Calu3 (cell line): ENCODE measurements at places on chromosomes 7 and 10. TPM values are rescaled to one million over a fixed set of nuclear protein-coding genes. Genes with fewer than 3 reads are reported as not detected.

DNA sequence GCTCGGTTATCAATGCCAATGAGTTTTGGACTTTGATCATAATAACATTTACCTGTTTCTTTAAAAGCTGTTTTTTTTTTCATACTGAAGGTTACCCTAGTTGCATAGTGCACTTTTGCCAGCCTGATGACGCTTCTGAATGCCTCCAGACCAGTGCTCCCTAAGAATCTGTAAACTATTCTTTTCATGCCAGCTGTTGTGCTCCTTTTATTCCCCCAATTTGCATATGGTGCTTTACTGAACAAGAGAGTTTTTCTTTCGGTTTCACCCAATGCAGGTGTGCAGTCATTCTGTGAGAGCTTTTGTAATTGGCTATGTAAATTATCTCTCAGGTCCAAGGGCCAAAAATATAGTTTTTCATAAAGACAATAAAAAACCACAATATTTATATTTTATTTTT lies 48.1 kb upstream of the GLCCI1 start:
- no peak overlapping the region for H3K27ac ChIP-seq
- no peak overlapping the region for H3K4me3 ChIP-seq
- peaks cover 13% of the 10 kb centered on the region for H3K4me1 ChIP-seq
- H3K27me3 ChIP-seq = no peaks in the 10 kb centered on the region
- no peak for DNase-seq

DNA sequence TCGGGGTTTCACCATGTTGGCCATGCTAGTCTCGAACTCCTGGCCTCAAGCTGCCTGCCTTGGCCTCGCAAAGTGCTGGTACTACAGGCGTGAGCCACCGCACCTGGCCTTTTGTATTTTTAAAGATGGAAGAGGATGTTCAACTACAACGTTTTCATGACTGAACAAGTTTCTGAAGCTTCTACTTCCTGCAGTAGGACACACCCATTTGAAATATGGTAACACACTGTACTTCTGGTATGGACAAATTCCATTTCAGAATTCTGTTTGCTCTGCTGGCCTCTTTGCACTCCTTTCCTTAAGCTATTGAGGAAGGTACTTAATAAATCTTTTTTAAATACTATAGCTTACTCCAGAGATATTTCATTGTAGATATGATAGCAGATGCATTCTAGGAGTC lies 10.9 kb upstream of the CDK1 start:
- H3K4me3 ChIP-seq = no peak overlapping the region
- no peak overlapping the region for H3K27ac ChIP-seq
- no peaks in the 10 kb centered on the region for H3K36me3 ChIP-seq
- no peaks in the 10 kb centered on the region for H3K27me3 ChIP-seq
- peaks cover 14% of the 10 kb centered on the region for H3K4me1 ChIP-seq

- no peaks in the 10 kb centered on the region for H3K27me3 ChIP-seq
- no peaks in the 10 kb centered on the region for H3K36me3 ChIP-seq
- DNase-seq = no peak
- no peak overlapping the region for H3K4me3 ChIP-seq
- no peaks in the 10 kb centered on the region for H3K4me1 ChIP-seq
- no peak overlapping the region for H3K27ac ChIP-seq
These were observed 1041.8 kb downstream of the GATA3 start for GRCh38 chr10:9096288-9096687.

GRCh38 chr10:22442063-22442462 lies 96.8 kb downstream of the SPAG6 start:
- H3K36me3 ChIP-seq = peaks cover 9% of the 10 kb centered on the region
- no peak overlapping the region for H3K27ac ChIP-seq
- DNase-seq = no peak
- no peak overlapping the region for H3K4me3 ChIP-seq

DNA sequence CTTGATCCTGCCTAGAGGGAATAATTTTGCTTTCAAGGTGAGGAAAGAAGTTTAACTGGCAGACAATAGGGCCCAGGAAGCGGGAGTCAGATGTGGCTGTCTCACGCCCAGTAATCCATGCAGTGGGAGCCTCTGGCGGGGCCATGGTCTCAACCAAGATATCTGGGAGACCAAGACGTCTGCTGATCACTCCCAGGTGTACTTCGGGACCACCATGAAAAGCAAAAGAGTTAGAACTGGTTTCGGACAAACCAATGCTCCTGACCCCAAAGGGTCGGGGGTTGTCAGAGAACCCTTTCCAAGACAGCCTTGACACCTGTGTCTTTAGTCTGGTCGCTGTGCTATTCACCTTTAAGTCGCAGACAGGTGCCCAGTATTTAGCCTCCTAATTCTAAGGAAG lies 256.9 kb upstream of the MBL2 start:
- peaks cover 6% of the 10 kb centered on the region for H3K36me3 ChIP-seq
- peaks cover 27% of the 10 kb centered on the region for H3K4me1 ChIP-seq
- H3K27me3 ChIP-seq = no peaks in the 10 kb centered on the region

DNA sequence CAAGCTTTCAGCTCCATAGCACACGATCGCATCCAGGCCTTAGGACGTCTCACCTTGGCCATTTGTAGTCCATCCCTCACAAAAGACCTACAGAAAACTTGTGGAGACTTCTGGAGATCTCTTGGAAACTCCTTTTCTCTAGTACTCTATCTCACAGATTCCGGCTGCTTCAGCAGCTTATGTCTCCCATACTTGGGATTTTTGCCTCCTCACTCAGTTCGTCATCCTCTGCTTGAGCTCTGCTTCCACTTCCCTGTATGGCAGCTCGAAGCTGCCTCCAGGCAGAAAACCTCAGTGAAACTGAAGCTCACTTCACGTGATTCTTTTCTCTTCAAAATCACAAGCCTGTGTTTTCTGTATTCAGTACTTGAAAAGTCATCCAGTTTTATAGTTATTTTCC lies 178.7 kb upstream of the GDF10 start:
- H3K4me3 ChIP-seq = no peak overlapping the region
- H3K27ac ChIP-seq = no peak overlapping the region
- H3K4me1 ChIP-seq = no peaks in the 10 kb centered on the region
- no peak for DNase-seq

DNA sequence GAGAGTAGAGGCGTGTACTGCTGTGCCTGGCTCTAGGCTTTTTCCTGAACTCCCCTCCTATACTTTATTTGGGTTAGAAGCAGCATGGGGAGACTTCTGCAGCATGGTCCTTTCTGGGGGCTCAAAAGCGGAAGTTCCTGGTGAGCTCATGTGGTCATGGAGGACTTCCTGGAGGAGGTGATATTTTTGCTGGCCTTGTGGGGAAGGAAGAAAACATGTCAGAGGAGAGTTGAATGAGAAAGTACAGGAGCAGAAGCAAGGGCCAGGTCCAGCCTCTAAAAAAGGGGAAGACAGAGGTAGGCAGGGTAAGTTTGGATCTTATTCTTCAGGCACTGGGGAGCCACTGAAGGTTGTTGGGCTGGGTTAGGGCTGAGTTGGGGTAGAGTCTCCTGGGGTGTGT lies 45.5 kb downstream of the CASTOR2 start:
- H3K4me3 ChIP-seq = no peak overlapping the region
- no peaks in the 10 kb centered on the region for H3K36me3 ChIP-seq
- no peaks in the 10 kb centered on the region for H3K4me1 ChIP-seq
- H3K27ac ChIP-seq = no peak overlapping the region
- DNase-seq = no peak

- peak; percentile 3 for DNase-seq
- H3K27ac ChIP-seq = no peak overlapping the region
- no peaks in the 10 kb centered on the region for H3K4me1 ChIP-seq
These were observed 135.8 kb upstream of the GPR26 start for GRCh38 chr10:123530166-123530870.

DNA sequence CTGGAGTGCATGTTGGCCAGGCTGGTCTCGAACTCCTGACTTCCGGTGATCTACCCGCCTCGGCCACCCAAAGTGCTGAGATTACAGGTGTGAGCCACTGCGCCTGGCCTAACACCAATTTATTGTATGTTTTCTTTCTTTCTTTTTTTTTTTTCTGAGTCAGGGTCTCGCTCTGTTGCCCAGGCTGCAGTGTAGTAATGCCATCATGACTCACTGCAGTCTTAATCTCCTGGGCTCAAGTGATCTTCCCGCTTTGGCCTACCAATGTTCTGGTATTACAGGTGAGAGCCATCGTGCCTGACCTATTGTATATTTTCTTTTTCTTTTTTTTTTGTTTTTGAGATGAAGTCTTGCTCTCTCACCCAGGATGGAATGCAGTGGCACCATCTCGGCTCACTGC lies 33.8 kb upstream of the UBE2H start:
- DNase-seq = no peak
- H3K27ac ChIP-seq = peak overlapping the region; percentile 38
- no peaks in the 10 kb centered on the region for H3K27me3 ChIP-seq
- peaks cover 17% of the 10 kb centered on the region for H3K4me1 ChIP-seq

DNA sequence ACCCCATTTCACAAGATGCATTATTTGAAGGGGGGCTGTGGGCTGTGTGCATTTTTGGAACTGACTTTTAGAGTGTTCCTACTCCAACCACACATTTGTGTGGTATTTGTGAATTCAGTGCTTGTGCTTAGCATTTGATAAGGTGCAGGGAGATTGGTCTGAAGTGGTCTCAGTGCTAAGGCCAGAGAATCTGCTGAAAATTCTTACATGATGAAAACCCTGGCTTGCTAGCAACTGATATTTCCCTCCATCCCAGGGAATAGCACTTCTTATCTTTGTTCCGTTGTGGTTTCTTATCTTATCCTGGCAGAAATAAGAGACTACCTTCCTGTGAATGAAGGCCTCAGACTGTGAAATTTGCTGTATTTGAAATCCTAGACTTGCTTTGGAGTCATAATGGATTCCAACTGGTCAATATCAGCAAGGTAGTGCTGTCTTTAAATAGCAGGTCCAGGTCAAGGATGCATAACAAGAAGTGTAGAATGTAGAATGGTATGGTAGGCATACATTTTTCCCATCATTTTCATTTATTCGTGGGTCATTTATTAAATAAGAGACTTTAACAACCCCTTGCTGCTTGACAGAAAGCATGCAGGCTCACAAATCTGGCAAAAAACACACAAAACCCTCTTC lies 986.9 kb downstream of the REEP3 start:
- H3K36me3 ChIP-seq = peaks cover 5% of the 10 kb centered on the region
- no peaks in the 10 kb centered on the region for H3K27me3 ChIP-seq
- H3K4me3 ChIP-seq = no peak overlapping the region
- peaks cover 45% of the 10 kb centered on the region for H3K4me1 ChIP-seq
- H3K27ac ChIP-seq = peak overlapping the region; percentile 67

- no peak overlapping the region for H3K27ac ChIP-seq
- H3K4me1 ChIP-seq = no peaks in the 10 kb centered on the region
- H3K36me3 ChIP-seq = no peaks in the 10 kb centered on the region
These were observed 81.0 kb downstream of the CFAP58 start for GRCh38 chr10:104434601-104435000.

DNA sequence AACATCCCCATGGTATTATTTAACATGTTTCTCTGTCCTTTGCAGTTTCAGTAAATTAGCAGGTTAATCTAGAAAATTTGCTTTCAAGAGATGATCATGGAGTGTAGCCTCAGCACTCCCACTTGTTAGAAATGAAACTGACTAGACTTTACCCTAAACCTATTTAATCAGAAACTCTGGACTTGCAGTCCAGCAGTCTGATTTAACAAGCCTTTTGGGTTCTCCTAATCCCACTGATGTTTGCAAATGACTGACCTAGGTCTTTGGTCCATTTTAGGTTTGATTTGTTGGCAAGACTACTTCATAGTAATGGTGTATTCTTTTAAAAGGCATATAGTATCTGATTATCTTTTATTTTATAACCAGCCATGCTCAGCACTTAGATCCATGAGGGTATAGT lies 55.5 kb upstream of the SLC25A13 start:
- H3K4me3 ChIP-seq = no peak overlapping the region
- no peaks in the 10 kb centered on the region for H3K27me3 ChIP-seq
- no peaks in the 10 kb centered on the region for H3K36me3 ChIP-seq

DNA sequence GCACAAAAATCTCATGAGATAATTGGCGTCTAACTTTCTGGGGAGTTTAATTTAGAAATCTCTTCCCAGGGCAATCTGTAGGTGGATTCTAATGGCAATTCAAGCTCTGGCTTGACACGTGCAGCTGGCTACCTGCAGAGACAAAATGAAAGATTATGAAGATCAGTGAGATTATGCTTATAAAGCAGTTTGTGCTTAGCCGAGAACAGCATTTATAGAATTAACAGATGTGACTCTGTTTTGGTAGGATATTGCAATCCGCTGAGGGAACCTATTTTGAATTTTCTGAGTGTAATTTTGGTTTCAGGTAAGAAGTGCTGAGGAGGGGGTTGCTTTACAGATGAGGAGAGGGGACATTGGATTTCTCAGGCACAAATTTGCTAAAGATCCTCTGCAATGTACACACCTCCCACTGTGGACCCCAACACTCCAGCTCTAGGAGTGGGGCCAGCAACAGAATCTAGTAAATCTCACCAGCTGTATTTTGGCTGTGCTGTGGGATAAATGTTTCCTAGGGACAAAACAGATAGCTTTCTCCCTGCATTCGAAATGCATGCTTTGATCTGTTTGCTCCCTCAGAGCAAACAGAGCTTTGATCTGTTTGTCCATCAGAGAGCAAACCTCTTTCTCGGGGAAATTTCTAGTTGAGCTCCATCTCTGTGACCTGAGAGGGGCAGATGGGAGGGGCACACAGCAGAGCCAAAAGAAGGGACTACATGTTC lies 7.4 kb downstream of the GJD4 start:
- H3K27me3 ChIP-seq = peaks cover 77% of the 10 kb centered on the region
- H3K4me3 ChIP-seq = no peak overlapping the region
- H3K4me1 ChIP-seq = no peaks in the 10 kb centered on the region
- DNase-seq = no peak
- H3K27ac ChIP-seq = no peak overlapping the region

DNA sequence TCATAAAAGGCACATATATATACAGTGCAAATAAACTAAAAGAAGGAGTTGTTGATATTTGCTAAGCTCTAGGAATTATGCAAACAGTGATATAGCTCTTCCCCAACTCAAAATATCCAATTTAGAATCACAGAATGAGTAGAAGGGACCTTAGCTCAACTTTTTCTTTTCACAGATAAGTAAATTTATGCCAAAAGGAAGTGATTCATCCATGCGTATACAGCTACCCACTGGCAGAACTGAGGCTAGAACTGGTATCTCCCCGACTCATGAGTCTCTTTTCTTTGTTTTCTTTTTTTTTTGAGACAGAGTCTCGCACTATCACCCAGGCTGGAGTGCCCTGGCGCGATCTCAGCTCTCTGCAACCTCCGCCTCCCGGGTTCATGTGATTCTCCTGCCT lies 54.2 kb upstream of the SVIL start:
- peaks cover 52% of the 10 kb centered on the region for H3K4me1 ChIP-seq
- H3K36me3 ChIP-seq = peaks cover 42% of the 10 kb centered on the region
- no peak for DNase-seq
- H3K27me3 ChIP-seq = no peaks in the 10 kb centered on the region

CYP3A7 gene
- 0.71 and 0.86 TPM in 2 replicates for total RNA-seq

FAM25C gene
- total RNA-seq = not detected in 2 replicates

AKR1D1 gene
- total RNA-seq = not detected in 2 replicates

ASAH2B gene
- 4.1 and 5.4 TPM in 2 replicates for total RNA-seq

LRRC4 gene
- total RNA-seq = not detected in 2 replicates

TAF3 gene
- total RNA-seq = 12.7 and 14.5 TPM in 2 replicates

HTR5A gene
- not detected in 2 replicates for total RNA-seq

RPEL1 gene
- 0.57 and 0.61 TPM in 2 replicates for total RNA-seq

BTBD16 gene
- 0.35 TPM in 1 of 2 replicates, not detected in the other for total RNA-seq
